Activated T-cell treated with anti-CD3 and anti-CD28 coated beads for 4 hours (primary cell): ENCODE measurements at places on chromosomes 4 and X.

GRCh38 chr4:244471-244870 is 60.8 kb downstream of the ZNF732 start:
- peak; percentile 63 for DNase-seq

- DNase-seq, result no peak
Observed at GRCh38 chr4:119752936-119753335, 124.3 kb upstream of the PDE5A start.

DNA sequence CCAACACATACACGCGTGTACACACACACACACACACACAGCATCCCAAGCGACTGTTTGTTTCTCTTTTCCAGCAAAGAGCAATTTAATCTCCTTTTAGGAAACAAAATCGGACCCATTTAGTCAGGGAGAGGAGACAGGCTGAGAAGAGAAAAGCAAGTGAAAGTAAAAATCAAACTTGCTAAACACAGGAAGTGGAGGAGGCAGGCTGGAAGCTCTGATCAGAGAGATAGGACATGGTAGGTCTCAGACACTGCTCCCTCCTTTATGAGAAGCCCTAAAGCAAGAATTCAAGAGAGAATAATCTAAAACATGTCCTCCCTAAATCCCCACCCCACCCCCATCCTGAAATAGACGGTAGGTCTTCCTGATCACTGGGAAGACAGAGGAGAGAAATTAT is 62.3 kb downstream of the GPC3 start:
- no peak for DNase-seq

DNA sequence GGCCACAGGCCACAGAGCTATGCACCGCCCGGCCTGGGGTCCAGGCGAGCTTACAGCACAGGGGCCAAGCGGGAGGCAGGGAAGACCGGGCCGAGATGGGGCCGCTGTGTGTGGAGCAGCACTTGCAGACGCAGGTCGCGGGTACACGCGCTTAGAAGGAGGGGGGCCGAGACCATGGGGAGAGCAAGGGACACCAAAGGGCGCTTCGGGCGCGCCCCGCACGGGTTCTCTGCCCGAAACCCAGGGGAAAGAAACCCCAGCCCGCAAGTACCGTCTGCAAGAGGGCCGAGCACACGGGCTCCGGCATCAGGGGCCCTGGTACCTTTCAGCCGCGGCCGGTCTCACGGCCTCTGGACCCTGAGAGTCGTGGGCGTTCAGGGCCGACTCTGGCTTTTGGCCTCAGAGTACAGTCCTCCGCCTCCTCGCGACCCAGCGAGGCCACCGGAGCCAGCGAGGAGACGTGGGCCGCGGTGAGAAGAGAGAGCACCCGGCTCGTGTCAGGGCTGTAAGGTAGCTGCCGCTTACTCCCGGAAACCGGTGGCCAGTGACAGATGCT is 342 bp downstream of the EOLA2 start:
- peak; percentile 4 for DNase-seq

DNA sequence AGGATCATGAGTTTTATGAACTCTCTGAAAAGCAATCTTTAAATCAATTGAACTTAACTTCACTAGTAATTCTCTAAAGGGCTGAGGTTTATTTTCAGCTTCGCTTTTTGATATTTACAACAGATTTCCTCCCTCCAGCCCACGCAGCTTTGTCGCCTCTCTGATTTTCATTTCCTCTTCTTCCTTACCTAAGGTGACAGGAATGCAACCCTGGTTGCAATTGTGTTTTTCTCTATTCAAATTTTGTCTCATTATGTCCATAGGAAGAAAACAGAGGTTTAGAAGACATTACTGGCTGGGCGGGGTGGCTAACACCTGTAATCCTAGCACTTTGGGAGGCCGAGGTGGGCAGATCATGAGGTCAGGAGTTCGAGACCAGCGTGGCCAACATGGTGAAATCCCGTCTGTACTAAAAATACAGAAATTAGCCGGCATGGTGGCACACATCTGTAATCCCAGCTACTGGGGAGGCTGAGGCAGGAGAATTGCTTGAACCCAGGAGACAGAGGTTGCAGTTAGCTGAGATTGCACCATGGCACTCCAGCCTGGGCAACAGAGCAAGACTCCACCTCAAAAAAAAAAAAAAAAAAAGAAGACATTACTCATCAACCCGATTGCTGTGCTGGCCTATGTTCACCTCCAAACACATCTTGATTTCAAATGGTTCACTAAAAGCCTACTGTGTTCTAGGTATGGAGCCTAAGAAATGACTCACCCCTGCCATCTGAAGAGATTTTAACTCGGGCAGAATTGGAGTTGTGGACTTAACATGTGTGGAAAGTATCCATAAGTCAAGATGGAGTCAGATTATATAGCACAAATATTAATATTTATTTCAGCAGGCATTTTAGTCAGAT is 36.8 kb downstream of the VSIG4 start:
- no peak for DNase-seq

- DNase-seq, result no peak
Observed at GRCh38 chr4:142549726-142550463, 296.2 kb downstream of the INPP4B start.

GRCh38 chr4:163264934-163265333 is 67.5 kb downstream of the NPY1R start:
- no peak for DNase-seq
